ENCODE measurements at places on chromosomes 6 and 20.

DNA sequence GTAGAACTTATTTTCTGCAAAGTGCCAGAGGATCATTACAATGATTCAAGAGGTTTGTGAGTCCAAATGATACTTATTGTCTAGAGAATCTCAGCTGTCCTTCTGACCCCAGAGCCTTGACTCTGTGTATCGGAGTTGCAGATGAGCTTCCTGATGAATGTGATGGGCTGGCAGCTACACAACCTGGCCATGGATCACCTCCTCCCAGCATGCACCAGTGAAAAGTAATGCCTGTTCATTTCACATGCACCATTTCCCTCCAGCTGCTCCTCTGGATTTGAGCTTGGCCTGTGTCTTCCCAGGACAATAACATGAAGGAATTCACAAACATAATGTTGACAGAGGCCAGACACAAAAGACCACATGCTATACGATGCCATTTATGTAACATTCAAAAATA lies 30.0 kb downstream of the SNHG17 start:
- no peak for DNase-seq

DNA sequence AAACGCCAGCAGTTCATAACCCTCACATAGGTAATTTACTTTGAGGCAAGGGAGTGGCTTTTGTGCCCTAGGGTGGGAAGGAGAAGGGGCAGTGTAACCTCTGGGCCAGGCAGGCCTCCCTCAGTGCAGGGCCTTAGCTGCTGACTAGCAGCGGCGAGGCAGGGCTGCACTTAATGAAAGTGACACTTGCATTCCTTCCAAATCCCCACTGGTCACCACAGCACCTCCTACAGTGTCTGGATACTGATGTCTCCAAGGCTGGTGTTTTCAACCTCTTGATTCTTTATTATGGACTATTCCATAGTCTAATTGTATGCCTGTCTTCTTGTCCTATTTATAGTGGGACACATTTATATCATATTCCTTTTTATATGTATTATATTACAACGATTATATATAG lies 152.7 kb downstream of the LY86 start:
- no peak for DNase-seq

- no peak for DNase-seq
Observed at GRCh38 chr6:22023937-22024336, 272.9 kb downstream of the PRL start.

- no peak for DNase-seq
Observed at GRCh38 chr6:112372226-112372806, 25.2 kb downstream of the RFPL4B start.

GRCh38 chr6:35719830-35720733 lies 16.8 kb upstream of the ARMC12 start:
- DNase-seq: no peak

DNA sequence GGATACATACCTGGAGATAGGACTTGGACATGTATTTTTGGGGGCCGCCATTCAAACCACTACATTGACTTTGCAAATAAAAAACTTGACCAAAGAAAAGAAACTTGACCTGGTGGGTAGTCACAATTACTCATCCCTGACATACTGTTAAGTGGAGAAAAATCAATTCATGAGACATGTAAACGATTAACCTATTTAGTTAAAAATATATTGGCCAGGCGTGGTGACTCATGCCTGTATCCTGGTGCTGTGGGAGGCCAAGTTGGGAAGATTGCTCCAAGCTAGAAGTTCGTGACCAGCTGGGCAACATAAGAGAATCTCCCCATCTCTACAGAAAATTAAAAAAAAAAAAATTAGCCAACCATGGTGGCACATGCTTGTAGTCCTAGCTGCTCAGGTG lies 2.5 kb upstream of the SRSF12 start:
- no peak for DNase-seq

- no peak for DNase-seq
Observed at GRCh38 chr6:124995131-124995530, 32.9 kb downstream of the RNF217 start.

GRCh38 chr6:42418724-42419123 lies 33.0 kb downstream of the TRERF1 start:
- DNase-seq: no peak

DNA sequence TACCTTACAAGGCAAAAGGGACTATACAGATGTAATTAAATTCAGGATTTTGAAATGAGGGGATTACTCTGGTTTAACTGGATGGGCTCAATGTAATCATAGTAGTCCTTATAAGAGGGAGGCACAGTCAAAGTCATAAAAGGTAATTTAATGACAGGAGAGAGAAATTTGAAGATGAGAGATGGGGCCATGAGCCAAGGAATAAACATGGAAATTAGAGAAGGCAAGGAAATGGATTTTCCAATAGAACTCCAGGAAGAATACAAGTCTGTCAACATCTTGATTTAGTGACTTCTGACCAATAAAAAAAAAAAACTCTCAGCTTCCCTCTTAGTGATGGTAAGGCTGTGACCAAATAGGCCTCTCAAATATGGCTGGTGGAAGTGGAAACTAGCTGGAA lies 101.9 kb upstream of the BEND3 start:
- DNase-seq: no peak

DNA sequence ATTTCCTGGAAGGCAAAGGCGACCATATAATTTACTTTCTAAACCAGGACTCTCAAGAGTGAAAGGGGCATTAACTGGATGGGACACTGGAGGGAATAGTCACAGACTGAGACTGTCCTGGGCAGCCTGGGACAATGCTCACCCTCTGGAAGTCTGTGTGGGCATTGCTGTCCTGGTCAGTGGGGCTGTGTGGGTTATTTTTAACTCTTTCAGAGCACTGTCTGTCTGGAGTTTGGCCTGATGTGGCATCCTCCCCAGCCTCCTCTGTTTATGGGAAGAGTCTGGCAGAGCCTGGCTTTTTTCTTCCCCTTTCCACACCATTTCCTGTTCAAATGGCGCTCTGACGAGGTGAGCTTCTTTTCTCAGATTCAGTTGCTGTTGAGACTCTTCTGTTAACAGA lies 11.7 kb downstream of the DAAM2 start:
- no peak for DNase-seq

DNA sequence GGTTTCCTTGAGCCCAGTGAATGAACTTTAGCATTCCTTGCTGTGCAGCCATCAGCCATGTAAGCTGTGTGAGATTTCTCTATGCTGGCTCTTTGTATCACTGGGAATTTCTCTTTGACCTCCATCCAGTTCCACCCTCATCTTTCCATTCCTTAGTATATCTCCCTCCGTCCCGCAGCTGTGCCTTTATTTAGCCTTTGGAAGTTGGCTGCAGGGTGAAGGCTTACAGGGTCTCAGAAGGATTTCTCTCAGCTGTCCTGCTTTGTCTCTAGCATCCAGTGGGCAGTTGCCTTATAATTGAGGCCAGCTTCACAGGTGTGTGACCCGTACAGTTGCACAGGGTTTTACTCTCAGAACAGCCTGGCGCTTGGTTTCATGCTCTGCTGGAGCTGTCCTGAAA lies 144.3 kb downstream of the PXDC1 start:
- no peak for DNase-seq

- no peak for DNase-seq
Observed at GRCh38 chr20:36836591-36837269, 39.2 kb upstream of the TLDC2 start.

DNA sequence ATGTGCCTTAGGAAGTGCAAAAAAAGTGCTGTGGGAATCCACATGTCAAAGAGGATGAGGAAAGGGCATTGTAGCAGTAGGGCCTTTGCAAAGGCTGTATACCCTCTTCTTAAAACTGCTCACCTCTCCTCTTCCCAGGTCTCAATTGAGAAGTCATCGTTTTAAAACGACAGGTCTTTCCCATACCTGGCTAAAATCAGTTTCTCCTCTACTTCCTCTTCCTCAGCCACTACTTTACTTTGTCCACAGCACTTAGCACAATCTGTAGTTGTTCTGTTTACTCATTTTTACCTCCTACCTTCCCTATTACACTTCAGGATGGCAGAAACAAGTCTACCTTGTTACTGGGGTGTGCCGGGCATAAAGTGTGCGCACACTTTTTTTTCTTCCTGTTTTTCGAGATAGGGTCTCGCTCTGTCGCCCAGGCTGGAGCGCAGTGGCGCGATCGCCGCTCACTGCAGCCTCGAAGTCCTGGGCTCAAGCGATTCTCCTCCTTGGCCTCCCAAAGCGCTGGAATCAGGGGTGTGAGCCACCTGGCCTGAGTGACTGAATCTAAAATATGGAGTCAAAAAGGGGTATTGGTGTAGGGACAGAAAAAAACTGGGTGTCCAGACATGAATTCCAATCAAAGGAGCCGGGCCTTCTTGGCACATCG lies 9.8 kb upstream of the ELOVL5 start:
- no peak for DNase-seq

- no peak for DNase-seq
Observed at GRCh38 chr6:139485742-139486475, 111.5 kb upstream of the CITED2 start.

DNA sequence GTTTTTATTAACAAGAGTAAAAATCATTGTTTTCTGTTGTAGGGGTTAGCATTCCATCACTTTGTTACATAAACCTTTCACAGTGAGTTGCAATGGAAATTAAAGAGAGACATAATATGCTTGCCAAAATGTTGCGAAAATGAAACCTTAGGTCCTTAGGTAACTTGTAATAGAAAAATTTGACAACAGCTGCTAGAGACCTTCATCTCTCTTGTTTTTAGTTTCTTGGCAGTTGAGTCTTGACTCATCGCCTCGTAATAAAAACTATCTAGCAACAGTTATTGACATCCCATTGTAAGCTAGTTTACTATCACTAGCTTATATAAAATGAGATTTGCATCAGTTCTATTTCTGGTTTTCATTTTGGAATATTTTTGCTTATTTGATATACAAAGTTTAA lies 179.0 kb upstream of the MMS22L start:
- no peak for DNase-seq

DNA sequence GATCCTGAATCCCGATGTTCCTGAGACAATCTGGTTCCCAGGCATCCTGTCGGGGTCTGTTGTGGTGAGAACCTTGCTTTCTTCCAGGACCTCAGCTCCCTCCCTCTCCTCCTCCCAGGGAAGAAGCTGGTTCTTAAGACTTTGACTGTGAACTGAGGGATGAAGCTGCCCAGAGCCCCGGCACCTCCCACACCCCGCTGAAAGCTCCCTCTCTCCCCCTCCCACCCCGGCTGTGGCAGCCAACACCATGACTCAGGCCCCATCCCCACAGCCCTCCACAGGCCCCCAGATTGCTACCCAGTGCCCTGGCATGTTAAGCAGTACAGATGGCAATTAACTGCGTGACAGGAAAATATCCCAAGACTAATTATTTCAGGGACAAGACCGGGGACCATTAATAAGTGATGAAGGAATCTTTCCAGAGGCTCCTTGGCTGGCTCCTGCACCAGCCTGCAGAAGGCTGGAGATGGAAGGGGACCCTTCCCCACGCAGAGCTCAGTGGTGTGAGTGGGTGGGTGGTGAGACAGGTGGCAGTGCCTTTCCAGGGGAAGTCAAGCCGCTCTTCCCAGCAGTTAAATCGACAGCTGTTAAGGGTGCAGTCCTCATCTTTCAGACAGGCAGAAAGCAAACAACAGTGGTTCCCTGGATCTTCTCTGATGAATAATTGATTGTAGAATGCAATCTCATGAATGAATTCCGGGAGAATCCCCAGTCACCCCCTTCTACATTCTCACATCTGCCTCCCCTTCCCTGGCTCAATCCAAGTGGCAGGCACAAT lies 237.9 kb downstream of the LRFN2 start:
- DNase-seq: no peak

DNA sequence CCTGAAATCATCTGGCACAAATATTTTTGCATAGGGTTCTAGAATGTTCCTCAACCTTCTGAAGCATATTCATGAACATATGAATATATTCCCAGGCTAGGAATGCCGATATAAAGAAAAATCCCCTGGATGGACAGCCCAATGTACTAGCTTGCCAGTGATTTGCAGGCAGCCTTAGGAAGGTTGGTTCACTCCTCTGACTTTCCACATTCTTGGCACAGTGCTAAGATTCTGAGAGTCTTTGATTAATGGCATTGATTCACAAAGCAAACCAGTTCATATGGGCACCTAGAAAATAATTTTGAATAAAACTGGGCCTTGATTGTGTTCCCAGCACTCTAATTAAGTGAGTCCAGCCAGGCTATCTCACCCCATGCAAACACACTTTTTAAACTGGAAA lies 56.9 kb upstream of the ENPP4 start:
- no peak for DNase-seq

DNA sequence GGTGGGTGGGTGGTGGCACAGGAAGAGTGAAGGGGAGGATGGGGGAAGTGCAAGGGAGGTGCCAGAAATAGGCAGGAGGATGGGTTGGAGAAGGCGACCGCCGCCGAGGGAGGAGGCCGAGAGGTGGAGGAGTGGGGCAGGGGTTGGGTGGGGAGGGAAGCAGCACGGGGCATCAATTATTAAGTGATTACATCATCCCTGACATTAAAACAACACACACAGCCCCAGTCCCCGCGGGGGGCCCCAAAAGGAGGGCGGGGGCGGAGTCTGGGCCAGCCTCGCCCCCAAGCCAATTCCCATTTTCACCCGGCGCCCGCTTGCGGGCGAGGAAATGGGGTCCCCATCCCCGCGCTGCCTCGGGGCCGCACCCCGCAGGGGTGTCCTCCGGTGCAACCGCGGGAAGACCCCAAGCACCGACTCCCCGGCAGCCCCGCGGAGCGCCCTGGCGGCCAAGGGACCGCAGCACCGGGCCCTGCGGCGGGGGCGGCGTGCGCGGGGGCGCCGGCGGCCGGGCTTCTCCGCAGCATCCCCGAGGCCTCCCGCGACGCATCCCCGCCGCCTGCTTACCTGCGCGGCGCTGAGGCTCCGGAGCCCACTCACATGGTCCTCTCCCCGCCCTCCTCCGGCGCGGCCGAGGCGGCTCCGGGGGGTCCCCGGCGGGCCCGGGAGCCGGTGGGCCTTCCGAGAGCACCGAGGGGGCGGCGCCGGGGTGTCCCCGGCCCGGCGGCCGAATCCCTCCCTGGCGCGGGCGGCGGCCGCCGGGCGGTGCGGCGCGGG lies 663 bp downstream of the FYN start:
- DNase-seq: peak; percentile 55

DNA sequence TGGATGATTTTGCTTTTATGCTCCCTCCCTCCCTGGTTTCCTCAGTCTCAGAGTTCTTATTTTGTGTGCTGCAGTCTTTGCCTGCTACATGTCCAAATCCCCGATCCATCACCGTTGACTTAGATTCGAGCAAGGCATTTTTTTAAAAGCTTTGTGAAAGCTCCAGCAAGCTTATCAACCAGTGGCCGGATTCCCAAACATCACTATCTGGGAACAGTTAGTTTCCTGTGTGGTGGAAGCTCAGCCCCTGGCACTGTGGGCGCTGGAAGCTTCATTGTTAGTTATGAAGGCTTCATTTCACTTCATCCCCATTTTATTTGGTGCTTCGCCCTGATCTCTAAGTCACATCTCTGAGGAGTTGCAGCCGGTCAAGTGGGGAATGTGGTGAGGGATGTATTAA lies 44.7 kb downstream of the DEK start:
- DNase-seq: no peak

- DNase-seq: no peak
Observed at GRCh38 chr6:15430931-15431405, 185.1 kb downstream of the JARID2 start.

Measured in effector CD8-positive, alpha-beta T cell (primary cell).